ENCODE measurements at places on chromosomes 12 and 14.

DNA sequence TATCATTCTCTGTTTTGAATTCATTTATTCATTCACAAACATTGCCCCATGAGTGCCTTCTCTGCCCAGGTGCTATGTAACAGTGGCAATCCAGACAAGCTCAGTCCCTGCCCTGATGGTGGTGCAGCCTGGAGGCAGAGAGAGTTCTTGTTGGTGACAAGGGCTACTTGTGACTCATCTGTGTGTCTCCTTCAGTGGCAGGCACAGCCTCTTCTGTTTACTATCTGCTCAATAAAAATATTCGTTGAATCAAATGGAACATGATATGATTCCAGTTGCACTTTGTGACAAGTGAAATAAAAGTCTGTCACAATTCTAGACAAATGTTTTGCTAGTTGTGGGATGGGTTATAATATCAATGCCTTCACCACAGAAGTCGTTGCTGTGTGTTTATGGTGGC lies 20.6 kb upstream of the CPM start:
- DNase-seq: no peak

- no peak for DNase-seq
Observed at GRCh38 chr14:30915596-30915995, 41.2 kb downstream of the COCH start.

DNA sequence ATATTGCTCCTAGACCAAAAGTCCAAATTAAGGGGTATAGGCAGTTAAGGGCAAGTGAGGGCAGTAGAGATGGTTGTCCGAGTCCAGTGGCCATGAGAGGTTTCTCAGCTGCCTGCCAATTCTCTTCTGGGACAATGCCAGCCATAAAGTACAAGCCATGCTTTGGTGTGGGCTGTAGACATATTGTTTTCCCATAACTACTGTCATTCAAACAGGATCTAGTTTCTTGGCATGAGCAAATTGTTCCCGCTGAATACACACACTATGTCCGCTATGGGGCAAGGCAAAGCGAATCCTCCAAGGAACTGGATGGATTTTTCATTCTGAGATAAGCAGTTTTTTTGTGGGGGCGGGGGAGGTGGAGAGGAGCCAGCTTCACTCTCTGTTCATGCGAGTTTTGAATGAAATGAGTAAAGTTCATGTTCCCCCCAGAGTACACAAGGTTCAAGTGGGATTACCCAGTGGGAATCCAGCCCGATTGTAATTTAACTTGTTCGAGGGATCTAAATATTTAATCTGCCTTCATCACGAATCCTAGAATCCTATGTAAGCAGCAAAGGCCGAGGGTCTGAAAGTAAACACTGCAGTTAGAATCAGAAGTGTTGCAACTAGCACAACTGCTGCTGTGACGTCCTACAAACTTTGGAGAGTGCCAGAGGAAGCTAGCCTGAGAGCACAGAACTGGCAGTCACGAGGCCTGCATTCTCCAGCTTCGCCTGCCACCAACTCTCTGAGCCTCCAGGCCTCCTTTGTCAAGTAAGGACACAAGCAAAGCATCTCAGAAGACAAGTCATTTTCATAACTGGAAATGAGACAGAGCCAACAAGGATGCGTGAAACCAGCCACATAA lies 137.0 kb downstream of the CRADD start:
- DNase-seq: peak; percentile 35

- DNase-seq: no peak
Observed at GRCh38 chr12:132403636-132404434, 74.4 kb upstream of the GALNT9 start.

GRCh38 chr12:115960868-115961802 lies 316.4 kb downstream of the MED13L start:
- DNase-seq: no peak

DNA sequence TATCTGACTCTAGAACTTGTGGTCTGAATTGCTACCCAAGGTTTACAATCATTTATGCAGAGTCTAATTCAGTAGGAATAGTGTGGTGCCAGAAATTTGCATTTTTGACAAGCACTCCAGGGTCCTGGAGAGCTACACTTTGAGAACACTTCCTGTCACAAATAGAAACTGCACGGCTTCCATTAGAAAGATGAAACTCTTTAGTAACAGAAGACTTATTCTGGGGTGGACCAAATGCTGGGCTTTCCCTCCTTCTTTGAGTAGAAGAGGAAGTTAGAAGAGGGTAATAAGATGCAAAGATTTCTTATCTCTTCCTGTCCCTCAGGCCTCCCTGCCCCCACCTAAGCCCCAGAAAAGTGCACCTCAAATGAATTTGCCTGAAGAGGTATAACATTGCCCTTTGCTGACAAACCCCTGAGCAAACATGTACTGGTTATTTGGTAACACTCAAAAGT lies 28.4 kb downstream of the DGLUCY start:
- no peak for DNase-seq

- DNase-seq: peak; percentile 26
Observed at GRCh38 chr12:64400041-64400440, 4.2 kb upstream of the XPOT start.

DNA sequence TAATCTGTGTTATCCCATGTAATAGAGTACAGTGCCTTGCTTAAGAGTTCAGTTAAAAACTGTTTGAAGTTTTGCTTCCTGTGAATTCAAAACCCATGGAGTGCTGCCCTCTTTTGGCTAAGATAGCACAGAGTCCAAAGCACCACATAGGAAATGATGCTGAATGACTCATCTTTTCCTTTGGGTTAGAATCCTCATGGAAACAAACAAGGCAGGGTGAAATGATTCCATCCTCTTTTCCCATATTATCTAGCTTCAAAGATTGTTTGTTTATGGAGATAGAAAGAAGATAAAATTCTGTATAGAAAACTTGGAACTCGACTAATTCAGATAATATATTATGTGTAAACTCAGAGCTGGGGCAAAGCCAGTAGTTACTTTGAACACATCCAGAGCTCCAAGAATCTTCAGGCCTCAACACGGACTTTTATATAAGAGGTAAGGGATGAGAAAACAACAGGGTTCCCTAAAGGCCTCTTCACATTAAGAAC lies 87.4 kb downstream of the OTOGL start:
- peak; percentile 35 for DNase-seq

DNA sequence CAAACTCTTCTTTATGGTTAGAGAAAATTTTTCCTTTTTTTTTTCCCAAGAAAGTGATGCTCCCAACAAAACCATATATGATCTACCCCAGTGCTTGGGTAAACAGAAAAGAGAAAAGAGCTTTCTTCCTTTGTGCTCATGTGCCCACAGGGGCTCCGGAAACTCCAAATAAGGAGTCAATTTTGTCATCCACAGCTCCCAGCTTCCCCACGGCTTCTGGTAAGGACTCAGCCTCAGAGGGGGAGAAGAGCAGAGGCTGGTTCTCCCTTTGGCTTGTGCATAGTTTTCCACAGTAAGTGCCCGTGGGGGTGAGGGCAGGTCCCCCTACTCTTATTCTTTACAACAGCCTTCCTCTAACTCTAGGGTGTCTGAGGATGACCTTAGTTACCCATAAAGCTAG lies 13.3 kb upstream of the RGS6 start:
- no peak for DNase-seq

DNA sequence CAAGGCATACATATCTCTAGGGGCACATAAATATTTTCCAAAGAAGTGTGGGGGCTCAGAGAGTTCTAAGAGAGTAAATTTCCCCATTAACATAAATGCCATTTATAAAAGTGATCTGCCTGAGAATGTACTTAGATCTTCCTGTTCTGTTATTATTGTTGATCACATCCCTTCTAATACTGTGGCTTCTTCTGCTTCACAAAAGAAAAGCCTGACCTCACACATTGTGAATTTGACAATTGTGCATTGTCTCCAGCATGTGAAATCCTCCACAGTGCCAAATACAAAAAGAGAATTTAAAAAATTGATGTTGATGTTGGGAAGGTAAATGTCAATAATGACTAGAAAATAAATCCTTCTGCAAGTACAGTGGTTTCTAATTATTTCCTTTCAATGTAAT lies 330.5 kb upstream of the LRIG3 start:
- no peak for DNase-seq

DNA sequence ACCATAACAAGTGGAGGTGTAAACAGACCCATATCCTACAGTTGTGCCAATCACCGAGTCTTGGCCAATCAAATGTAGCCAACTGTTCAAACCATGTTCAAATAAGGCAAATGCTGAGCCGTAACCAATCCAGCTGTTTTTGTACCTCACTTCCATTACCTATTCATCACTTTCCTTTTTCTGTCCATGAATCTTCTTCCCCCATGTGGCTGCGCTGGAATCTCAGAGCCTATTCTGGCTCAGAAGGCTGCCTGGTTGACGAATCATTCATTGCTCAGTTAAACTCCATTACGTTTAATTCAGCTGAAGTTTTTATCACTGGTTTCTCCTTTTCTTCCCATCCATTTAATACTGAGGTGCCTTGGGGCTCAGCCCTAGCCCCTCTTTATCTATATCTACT lies 71.1 kb downstream of the TBC1D30 start:
- DNase-seq: no peak

DNA sequence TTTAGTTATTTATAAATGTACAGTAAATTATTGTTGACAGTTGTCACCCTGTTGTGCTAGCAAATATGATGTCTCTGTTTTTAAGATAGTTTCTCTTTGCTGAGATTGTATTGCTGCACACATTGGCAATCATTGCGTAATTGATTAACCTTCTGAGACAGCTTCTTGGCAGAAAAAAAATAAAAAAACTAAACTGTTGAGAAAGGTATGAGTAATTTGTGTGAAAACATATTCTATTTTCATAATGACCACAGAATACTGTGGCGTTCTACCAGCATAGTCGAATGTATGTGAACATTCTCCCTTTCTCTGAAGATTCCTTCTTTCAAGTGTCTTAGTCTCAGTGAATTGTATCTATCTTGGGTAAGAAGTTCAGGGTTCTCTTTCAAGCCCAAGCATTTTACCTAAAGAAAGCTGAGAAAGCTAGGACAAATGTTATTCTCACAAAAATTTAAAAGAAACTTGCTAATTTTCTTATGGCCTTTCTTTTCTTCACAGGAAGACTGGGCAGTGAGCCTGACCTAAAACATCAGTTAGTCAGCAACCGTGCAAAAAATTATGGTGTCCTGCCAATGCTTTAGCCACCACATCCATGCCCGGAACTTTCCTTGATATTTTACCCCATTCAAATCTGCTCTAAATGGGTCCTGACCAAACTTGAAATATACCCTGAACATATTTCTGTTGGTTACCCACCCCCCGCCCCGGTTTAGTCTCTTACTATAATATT lies 69.0 kb upstream of the REP15 start:
- DNase-seq: no peak

GRCh38 chr12:58104351-58104755 lies 163.0 kb downstream of the ATP23 start:
- no peak for DNase-seq

- no peak for DNase-seq
Observed at GRCh38 chr14:77554207-77554606, 55.6 kb upstream of the ISM2 start.

GRCh38 chr12:44542716-44543115 lies 333.4 kb downstream of the NELL2 start:
- DNase-seq: no peak

GRCh38 chr14:41374092-41374491 lies 232.6 kb upstream of the LRFN5 start:
- DNase-seq: no peak

GRCh38 chr14:72178517-72178916 lies 246.3 kb downstream of the RGS6 start:
- DNase-seq: no peak

DNA sequence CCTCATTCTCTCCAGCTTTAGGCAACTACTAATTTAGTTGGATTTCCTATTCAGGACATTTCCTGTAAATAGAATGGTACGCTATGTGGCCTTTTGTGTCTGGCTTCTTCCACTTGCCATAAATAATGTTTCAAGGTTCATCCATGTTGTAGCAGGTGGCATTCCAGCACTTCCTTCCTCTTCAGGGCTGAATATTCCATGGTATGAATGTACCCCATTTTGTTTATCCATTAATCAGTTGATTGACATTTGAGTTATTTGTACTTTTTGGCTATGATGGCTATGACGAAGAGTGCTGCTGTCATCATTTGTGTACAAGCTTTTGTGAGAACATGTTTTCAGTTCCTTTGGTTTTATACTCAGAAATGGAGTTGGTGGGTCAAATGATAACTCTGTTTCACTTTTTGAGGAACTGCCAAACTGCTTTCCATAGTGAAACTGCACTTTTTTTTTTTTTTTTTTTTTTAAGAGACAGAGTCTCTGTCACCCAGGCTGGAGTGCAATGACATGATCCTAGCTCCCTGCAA lies 6.5 kb upstream of the CDK2AP1 start:
- DNase-seq: no peak

DNA sequence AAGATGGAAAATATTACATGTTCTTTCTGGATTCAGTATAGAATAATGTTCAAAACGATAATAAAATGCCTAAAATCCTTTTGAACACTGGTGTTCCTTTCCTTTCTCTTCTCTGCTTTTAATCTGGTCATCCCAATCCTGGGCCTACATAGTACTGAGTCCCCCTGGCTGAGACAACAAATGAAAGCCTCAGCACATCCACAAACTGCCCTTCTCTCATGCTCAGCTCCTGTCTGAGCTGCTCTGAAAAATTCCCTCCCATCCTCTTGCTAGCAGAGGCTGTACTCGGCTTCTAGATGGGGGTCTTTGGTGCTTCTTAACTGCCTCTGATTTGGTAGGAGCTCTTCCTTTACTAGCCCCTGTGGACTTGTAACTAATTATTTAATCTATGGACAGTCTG lies 232.3 kb downstream of the MED13L start:
- DNase-seq: no peak

DNA sequence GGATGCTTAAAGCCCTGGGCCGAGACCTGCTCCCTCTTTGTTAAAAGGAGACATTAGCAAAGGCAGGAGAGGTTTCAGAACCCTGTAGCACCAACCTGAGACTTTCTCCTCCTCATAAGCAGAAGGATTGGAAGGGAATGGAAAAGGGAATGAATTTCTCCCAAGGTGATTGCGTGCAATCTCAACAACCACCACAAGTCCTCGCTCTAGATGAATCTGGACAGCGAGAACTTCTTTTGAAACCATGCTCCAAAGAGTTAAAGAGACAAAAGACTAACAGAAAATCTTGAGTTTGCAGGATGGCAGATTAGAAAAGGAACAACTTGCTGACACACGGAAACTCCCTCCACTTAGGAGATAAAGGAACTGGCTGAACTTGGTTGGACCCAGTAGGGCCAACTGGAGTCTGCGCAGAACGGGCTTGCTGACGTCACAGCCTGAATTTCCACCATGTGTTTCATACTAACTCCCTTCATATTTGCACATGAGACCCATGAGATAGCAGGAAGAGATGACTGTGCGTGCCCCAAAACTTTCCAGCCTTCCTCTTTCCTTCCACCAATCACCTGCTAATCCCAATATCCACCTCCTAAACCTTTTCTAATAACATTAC lies 137.0 kb downstream of the PTPN11 start:
- DNase-seq: no peak
